ENCODE measurements at places on chromosomes 1 and 21. TPM values are rescaled to one million over a fixed set of nuclear protein-coding genes. Genes with fewer than 3 reads are reported as not detected.

The PROK1 gene
- not detected for total RNA-seq

The SMYD2 gene
- total RNA-seq = 2.3 TPM

The CYP4Z1 gene
- total RNA-seq = not detected

The ZNF695 gene
- 20.6 TPM for total RNA-seq

The SMG5 gene
- 109 TPM for total RNA-seq

The MAP10 gene
- total RNA-seq = 3.3 TPM

The LENEP gene
- total RNA-seq = 1.5 TPM

The OR10J1 gene
- not detected for total RNA-seq

The EFNA1 gene
- total RNA-seq = 2.1 TPM

The C2CD4D gene
- total RNA-seq = not detected

The PLPPR5 gene
- total RNA-seq = 4.2 TPM

The TMPRSS15 gene
- total RNA-seq = not detected

The S100A7 gene
- total RNA-seq = not detected

The CCDC185 gene
- total RNA-seq = 0.56 TPM

The MANEAL gene
- total RNA-seq = 8.1 TPM

The LPAR3 gene
- total RNA-seq = 27.8 TPM

The STRIP1 gene
- 63.1 TPM for total RNA-seq
